ENCODE measurements at places on chromosomes 3 and 15. TPM values are rescaled to one million over a fixed set of nuclear protein-coding genes. Genes with fewer than 3 reads are reported as not detected.
A peak's percentile ranks its signal among the peaks of the same experiment; 100 is the strongest.

DNA sequence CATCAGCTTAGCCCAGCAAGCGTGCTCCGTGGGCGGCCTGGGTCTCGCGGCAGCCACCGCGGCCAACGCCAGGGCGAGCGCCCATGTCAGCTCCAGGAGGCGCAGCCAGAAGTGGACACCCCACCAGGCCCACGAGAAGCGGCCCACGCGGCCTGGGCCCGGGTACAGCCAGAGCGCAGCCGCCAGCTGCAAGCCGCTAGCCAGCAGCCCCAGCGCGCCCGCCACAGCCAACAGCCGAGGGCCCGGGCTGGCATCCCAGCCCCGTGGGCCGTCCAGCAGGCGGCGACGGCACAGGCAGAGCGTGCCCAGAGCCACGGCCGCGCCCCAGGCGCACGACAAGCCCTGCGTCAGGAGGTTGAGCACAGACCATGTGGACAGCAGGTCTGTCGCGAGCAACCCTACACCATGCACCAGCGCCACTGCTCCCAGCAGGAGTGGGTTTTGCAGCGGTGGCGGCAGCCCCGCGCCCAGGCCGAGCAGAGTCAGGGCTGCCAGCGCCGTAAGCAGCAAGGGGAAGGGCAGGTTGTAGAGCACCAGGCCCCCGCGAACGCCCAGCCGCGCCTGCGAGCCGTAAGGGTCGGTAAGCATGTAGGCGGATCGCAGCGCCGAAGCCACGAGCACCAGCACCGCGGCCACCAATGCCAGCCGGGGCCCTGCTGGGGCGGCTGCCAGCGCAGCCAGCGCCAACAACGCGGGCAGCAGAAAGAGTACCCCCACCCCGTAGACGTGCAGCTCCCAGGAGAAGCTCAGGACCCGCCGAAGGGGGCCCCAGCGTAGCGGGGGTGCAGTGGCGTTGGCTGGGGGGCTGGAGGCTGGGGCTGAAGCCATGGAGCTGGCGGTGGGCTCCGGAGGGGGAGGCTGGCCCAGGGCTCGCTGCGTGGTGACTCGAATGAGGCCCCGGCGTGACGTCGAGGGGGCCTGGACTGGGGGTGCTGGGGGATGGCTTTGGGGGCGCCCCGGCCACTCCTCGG lies 4.9 kb downstream of the PRRT3 start:
- DNase-seq: peak; percentile 67

ATP13A5 gene
- total RNA-seq: 0.86 TPM

- no peak for DNase-seq
Observed at GRCh38 chr15:43325039-43325684, 5.2 kb downstream of the LCMT2 start.

DNA sequence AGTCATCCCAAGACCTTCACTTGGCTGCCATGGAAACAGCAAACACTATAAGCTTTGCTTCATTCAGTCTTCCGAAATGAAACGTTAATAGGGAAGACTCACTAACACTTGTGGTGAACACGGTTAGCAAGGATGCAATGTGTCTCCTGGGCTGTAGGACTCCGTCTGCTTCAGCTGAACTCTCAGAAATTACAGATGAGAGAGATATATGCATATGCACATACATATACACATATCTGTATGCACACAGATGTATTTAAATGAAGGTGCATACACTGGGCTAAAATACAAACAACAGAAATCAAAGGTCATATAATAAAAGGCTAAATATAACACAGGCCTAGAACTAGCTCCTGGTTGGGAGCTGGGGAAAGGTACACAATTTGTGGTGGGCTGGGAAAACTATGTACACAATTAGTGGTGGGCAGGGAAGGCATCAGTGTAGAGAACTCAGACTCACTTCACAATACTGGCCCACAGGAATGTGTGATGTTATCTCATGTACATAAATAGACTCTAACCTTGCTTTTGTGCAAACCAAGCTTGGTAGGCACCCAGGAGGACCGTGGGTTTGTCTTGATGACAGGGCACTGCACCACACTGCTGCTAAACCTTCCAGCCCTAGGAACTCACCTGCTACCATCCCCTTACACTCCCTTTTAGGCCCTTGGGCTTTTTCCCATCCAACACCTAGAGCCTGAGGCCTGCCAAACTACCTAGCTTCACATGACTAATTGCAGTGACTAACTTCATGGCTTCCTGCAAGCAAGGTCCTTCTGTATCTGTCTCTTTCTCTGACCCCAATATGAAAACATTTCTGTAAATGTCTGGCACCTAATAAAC lies 873.1 kb downstream of the NSUN3 start:
- no peak for DNase-seq

PDCD6IP gene
- 237 TPM for total RNA-seq

GRCh38 chr3:197420115-197420514 lies 121.7 kb upstream of the DLG1 start:
- no peak for DNase-seq

GRCh38 chr3:43024181-43024885 lies 45.2 kb downstream of the GASK1A start:
- no peak for DNase-seq

GRCh38 chr15:42404461-42405235 lies 45.3 kb downstream of the CAPN3 start:
- no peak for DNase-seq

KLHL40 gene
- total RNA-seq: not detected

All from mucosa of gallbladder (tissue), 1 donor.